NCI-H2171 (cell line): ENCODE measurements at places on chromosomes 1 and 21.

DNA sequence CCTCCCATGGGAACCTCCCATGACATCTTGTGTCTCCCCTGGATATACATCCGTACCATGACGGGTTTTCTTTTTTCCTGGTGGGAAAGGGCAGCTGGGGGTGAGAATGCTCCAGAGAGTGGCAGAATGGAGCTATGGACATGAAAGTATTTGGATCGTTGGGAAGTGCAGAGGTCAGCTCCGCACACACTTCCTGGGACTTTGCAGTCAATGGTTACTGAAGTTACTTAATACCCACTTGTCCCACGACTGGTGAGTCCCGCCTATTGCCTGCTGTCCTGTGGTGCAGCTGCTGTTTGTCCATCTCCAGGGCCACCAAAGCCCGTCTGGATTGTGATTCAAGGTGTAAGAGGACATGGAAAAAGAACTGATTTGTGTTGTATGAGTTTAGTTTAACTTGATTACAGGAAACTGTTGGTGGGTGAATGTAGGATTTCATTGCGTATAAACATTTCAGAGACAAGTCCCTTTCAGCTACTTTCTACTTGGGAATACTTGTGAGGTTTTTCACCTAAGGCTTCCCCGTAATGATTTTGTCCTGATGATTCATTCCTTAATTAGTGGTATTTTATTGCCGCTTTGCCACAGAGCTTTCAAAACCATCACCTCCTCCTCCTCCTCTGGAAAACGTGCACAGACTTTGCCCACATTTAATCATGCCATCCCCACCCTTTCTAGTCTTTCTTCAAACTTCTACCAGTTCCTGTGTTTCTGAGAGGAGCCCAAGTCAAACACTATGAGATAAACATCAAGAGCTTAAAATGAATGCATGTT, 308.8 kb downstream of the KIF26B start:
- DNase-seq: no peak

DNA sequence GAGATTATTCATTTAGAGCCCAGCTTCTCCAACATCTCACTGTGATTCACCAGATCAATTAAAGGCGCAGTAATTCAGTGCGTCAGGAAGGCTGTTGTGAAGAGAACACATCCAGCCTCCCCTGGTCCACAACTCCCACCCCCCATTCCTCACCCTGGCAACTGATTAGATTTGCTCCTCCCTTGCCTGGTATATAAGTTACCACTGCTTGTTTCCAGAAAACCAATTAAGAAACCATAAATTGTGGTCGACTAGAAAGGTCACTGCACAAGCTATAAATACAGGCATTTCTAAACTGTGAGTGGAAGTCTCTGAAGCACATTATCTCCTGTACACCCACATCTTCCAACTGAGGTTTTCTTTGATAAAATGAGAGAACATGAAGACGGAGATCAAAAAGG, 41.9 kb downstream of the FAM163A start:
- DNase-seq: no peak

GRCh38 chr1:224762701-224763100, 146.6 kb downstream of the CNIH3 start:
- no peak for DNase-seq

DNA sequence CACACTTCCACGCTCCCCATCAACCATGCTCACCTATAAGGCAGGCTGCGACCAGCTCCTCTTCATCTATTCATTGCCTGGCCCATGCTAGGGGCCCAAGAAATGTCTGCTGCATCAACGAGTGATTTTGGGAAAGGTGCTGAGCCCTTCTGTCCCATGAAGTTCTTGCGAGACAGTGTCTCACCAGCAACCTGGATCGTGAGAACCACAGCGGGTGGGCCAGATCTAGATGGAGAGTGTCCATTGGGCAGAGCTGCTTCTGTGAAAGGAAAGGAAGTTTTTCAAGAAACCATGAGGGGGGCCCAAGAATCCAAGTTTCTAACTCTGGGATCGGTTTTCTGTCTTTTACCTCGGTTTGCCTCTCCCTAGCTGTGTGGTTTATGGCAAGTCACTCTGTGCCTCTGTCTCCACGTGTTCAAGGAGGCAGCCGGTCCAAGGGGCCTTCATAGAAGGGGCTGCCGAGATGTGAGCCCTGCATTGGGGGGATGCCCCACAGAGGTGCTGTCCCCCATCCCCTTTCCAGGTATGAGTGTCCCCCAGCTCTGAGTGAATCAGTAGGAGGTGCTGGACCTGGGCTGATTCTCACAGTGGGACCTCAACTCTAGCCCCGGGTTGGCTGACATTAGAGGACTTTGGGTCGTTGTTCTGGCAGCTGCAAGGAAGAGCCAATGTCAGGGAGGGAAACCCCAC, 8.3 kb upstream of the PADI1 start:
- no peak for DNase-seq

GRCh38 chr1:56922070-56922469, 43.7 kb downstream of the C8B start:
- no peak for DNase-seq

GRCh38 chr1:151858030-151858746, 4.7 kb upstream of the THEM5 start:
- DNase-seq: no peak

DNA sequence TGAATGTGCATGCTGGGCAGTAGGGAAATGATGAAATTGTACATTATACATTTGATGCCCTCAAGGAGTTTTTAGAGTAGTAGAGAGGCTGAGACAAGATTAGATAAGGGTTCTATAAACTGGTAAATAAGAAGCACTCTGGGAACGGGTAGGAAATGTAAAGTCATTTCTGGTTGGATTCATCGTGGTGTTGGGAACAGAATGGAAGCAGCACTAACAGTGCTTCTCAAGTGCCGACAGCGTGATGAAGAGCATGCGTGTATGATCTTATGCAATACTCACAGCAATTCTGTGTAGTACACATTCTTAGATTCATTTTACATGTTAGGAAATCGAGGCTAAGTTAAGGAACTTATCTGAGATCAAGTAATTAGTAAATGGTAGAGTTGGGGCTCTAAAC, 45.9 kb downstream of the GPR88 start:
- DNase-seq: no peak
